ENCODE measurements at places on chromosomes 1 and 21. TPM values are rescaled to one million over a fixed set of nuclear protein-coding genes. Genes with fewer than 3 reads are reported as not detected.

Gene SMIM11
- 4.5 TPM for total RNA-seq

Gene CD52
- not detected for total RNA-seq

Gene TOR1AIP1
- 48.1 TPM for total RNA-seq

Gene VWA5B1
- total RNA-seq: not detected

Gene GNAT2
- 0.33 TPM for total RNA-seq

Gene RHOU
- total RNA-seq: 2.1 TPM

Gene ATAD3C
- total RNA-seq: not detected

Gene PDIK1L
- 6.9 TPM for total RNA-seq

Gene GPR161
- 12.9 TPM for total RNA-seq

Gene ETNK2
- 10.0 TPM for total RNA-seq

Gene FAM72D
- total RNA-seq: 1.00 TPM

Gene CTH
- total RNA-seq: 4.9 TPM

Gene SPEN
- 20.3 TPM for total RNA-seq

Gene TENT5C
- total RNA-seq: 2.5 TPM

Gene MIGA1
- total RNA-seq: 16.4 TPM

Gene MEX3A
- total RNA-seq: 0.89 TPM

Gene CFHR5
- not detected for total RNA-seq

Gene RGS5
- 6.2 TPM for total RNA-seq

Gene EBNA1BP2
- total RNA-seq: 92.6 TPM

Gene SPRR1A
- not detected for total RNA-seq

Gene LCA5L
- 1.5 TPM for total RNA-seq

Gene LCE1F
- not detected for total RNA-seq

Gene HCRTR1
- total RNA-seq: not detected

Gene OPTC
- total RNA-seq: not detected

Gene SLC9C2
- total RNA-seq: not detected

Gene ERICH3
- total RNA-seq: not detected

Gene DENND2D
- total RNA-seq: 1.1 TPM

Gene PRAMEF20
- not detected for total RNA-seq

Gene ZNF648
- total RNA-seq: not detected
